Activated T-cell treated with anti-CD3 and anti-CD28 coated beads, Interleukin-2, amount 50 U/mL, for 4 hours (primary cell): ENCODE measurements at places on chromosomes 1 and 21. TPM values are rescaled to one million over a fixed set of nuclear protein-coding genes. Genes with fewer than 3 reads are reported as not detected.

The RHOU gene
- total RNA-seq = 2.1 TPM

The UBE2J2 gene
- total RNA-seq = 89.3 TPM

The SLC6A17 gene
- total RNA-seq = 0.05 TPM

The SMPDL3B gene
- total RNA-seq = 0.22 TPM

The PDZK1IP1 gene
- not detected for total RNA-seq
